Upper lobe of left lung (tissue), 6 donors: ENCODE measurements at places on chromosomes 1 and 21.

GRCh38 chr1:158457246-158457645 is 4.4 kb upstream of the OR10K1 start:
- no peak for DNase-seq

DNA sequence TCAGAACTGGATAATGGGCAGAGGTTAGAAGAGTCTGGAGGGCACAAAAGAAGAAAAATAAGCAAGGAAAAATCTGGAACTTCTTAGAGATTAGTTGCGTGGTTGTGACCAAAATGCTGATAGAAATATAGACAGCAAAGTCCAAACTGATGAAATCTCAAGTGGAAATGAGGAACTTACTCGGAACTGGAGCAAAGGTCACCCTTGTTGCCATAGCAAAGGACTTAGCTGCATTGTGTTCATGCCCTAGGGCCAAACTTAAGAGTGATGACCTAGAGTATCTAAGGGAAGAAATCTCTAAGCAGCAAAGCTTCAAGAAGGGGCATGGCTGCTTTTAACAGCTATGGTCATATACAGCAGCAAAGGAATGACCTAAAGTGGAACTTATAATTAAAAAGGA is 180.0 kb downstream of the TTLL7 start:
- DNase-seq, result peak; percentile 29

DNA sequence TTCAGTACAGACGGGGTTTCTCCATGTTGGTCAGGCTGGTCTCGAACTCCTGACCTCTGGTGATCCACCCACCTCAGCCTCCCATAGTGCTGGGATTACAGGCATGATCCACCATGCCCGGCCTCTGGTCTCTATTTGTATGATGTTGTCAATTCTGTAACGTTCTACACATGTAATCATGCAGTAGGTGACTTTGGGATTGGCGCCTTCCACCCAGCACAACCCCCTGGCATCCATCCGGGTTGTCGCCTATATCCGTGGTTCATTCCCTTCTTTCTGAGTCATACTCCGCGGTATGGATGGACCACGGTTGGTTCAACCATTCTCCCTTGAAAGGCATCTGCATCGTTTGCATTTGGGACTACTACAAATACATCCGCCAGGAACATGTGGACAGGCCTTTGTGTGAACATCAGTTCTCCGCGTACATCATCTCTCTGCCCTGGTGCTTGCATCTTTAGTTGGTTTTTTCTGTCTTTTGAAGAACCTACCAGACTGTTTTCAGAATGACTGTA is 72.1 kb downstream of the PDE9A start:
- no peak for DNase-seq

GRCh38 chr1:208243527-208243966 is 637 bp downstream of the PLXNA2 start:
- DNase-seq, result peak; percentile 90

DNA sequence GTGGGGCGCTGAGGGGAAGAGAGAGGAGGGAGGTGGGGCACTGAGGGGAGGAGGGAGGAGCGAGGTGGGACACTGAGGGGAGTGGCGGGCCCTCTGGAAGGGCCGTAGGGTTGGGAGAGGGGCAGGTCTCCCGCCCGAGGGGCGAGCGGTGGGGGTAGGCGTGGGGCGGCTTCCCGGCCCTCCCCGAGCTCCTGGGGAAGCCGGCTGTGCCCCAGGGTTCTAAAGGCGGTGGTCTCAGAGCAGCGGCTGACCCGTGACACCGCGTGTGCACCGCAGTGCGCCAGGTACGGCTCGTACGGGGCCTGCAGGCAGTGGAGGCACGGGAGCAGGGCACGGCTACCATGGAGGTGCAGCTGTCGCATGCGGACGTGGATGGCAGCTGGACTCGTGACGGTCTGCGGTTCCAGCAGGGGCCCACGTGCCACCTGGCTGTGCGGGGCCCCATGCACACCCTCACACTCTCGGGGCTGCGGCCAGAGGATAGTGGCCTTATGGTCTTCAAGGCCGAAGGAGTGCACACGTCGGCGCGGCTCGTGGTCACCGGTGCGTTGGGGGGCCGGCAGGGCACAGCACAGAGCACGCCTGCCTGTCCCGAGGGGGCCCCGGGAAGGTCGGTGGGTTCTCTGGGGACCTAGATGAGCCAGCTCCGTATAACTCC is 68.5 kb downstream of the OBSCN start:
- DNase-seq, result no peak

- DNase-seq, result peak; percentile 88
Measured at GRCh38 chr1:3652548-3653285, 401 bp downstream of the TP73 start.
